ENCODE measurements at places on chromosomes 16 and 17.

GRCh38 chr17:1867307-1867706 lies 37.5 kb downstream of the RPA1 start:
- no peak for DNase-seq

- DNase-seq = no peak
Observed at GRCh38 chr17:36932694-36933511, 4.4 kb upstream of the LHX1 start.

- DNase-seq = peak; percentile 53
Observed at GRCh38 chr16:72989579-72990551, 58.1 kb downstream of the ZFHX3 start.

GRCh38 chr17:17922070-17922614 lies 50.1 kb downstream of the TOM1L2 start:
- no peak for DNase-seq

- no peak for DNase-seq
Observed at GRCh38 chr16:6499413-6499812, 833.2 kb upstream of the RBFOX1 start.

DNA sequence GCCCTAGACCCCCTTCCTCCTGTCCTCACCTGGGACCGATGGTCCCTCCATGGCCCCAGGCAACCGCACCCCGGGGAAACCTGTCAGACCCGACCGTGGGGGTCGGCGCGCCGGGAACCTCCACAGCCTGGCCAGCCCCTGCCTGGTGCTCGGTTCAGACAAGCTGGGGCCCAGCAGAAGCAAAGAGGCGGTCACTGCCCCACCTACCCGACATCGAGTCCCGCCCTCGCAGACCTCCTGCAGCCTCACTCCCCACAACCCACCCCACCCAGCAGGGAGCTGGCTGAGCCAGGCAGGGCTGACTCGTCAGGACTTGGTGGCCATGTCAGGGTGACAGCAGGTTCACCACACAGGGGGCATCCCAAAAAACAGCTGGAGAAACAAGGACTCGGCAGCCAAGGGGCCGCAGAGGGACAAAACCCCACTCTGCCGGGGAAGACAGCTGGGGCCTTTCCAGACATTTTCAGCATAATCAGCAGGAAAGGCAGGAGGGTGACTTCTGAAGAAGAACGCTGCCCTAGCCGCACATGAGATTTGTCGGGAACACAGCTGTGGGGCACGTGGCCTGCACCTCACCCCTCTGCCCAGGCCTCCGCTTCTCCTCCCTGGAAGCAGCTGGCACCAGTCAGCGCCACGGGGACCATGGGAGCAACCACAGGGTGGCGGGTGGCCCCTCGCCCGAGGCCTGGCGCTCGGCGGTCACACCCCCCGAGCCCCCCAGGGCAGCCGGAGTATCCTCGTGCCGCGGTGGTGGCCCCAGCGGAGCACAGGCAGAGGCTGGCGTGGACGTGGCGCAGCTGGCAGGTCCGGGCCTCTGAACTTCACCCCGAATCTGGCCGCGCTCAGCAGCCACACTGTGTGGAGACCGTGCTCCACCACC lies 22.9 kb downstream of the GNPTG start:
- no peak for DNase-seq

GRCh38 chr16:56866955-56867830 lies 2.2 kb downstream of the SLC12A3 start:
- DNase-seq = peak; percentile 39

DNA sequence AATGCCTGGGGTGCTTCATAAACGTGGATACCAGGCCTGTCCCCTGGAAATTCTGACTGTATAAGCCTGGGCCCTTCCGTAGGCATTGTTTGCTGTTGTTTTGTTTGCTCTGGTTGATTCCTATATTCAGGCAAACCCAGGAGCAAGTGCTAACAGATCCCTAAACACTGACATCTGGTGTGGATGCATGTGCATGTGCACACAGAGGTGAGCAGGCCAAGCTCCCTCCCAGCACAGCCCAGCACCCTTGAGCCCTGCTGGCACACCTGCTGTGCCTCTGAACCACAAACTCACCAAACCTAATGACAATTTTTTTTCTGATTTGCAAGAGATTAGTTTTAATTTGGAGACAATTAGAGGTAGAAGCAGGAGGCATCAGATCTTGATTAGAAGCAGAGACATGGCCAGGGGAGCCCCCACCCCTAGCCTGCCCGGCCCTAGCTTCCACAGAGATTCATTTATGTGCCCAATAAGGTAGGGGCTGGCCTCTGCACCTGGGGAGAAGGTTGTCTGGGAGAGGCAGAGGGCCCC lies 40.4 kb downstream of the TMEM132E start:
- DNase-seq = no peak

DNA sequence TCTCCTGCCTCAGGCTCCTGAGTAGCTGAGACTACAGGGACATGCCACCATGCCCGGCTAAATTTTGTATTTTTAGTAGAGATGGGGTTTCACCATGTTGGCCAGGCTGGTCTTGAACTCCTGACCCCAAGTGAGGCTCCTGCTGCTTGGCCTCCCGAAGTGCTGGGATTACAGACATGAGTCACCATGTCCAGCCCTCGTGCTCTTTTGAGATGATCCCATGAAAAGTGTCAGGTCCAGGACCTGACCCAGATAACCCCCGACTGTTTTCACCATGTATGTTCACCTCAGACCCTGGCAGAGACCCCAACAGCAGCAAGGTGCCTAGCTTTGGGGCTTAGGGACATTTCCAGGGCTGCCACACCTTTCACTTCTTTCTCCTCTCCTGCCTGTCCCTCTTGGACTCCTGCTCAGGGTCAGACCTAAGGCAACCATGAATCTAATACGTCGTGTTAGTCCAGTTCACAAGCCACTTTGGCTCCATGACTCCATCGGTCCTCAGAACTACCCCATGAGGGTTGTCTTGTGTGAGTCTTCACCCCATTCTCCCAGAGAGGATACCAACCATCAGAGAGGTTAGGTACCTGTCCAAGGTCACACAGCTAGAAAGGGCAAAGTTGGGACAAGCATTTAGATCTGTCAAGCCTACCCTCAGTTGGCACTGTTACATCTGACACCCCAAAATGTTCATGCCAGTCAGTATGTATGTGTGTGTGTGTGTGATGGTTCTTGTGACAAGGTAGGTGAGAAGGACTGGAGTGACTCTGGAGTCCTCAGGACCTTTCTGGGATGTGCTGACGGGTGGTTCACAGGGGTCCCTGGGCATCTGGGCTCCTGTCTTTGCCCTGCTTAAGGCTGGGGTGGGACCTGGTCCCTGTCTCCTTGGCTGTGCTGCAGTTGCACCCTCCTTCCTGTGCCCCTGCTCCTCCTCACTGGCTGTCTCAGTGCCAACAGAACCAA lies 23.1 kb upstream of the MAP3K14 start:
- DNase-seq = no peak
